Cardiac muscle cell (in vitro differentiated cells and primary cell): ENCODE measurements at places on chromosomes 6 and 20. TPM values are rescaled to one million over a fixed set of nuclear protein-coding genes. Genes with fewer than 3 reads are reported as not detected.

PCSK2 gene
- total RNA-seq = 0.12 and 0.18 TPM in 2 replicates

AKAP12 gene
- total RNA-seq = 44.4 and 84.9 TPM in 2 replicates

LSM14B gene
- total RNA-seq = 63.3 and 71.8 TPM in 2 replicates

ADGRF5 gene
- 0.12 TPM in 1 of 2 replicates, not detected in the other for total RNA-seq

BMP6 gene
- 0.74 TPM in 1 of 2 replicates, not detected in the other for total RNA-seq

CCND3 gene
- 20.0 and 21.1 TPM in 2 replicates for total RNA-seq

MPC1 gene
- total RNA-seq = 28.5 and 52.8 TPM in 2 replicates

PROKR2 gene
- not detected in 2 replicates for total RNA-seq

GJA1 gene
- total RNA-seq = 6.5 and 6.8 TPM in 2 replicates

- no peak overlapping the region for H3K4me3 ChIP-seq
- no peaks in the 10 kb centered on the region for H3K36me3 ChIP-seq
- H3K27me3 ChIP-seq = no peaks in the 10 kb centered on the region
- peaks cover 6% of the 10 kb centered on the region for H3K4me1 ChIP-seq
- no peak overlapping the region for H3K27ac ChIP-seq
Observed at GRCh38 chr6:121886223-121886830, 450.9 kb downstream of the GJA1 start.

GRCh38 chr6:113488812-113489685 lies 368.1 kb upstream of the MARCKS start:
- no peaks in the 10 kb centered on the region for H3K36me3 ChIP-seq
- H3K4me1 ChIP-seq = no peaks in the 10 kb centered on the region
- no peak overlapping the region for H3K4me3 ChIP-seq
- H3K27ac ChIP-seq = no peak overlapping the region

DNA sequence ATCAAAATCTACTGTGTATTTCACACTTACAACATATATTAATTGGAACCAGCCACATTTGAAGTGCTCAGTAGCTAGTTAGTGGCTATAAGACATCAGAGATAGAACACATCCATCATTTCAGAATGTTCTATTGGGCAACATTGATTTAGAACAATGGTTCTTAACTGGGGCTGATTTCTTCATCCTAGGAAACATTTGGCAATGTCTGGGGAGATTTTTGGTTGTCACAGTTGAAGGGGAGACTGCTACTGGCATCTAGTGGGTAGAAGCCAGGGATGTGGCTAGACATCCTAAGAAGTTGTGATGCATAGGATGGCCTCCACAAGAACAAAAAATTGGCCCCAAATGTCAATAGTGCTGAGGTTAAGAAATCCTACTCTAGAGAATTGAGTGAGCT lies 132.5 kb downstream of the OLIG3 start:
- no peak overlapping the region for H3K27ac ChIP-seq
- no peaks in the 10 kb centered on the region for H3K27me3 ChIP-seq
- H3K4me3 ChIP-seq = no peak overlapping the region

DNA sequence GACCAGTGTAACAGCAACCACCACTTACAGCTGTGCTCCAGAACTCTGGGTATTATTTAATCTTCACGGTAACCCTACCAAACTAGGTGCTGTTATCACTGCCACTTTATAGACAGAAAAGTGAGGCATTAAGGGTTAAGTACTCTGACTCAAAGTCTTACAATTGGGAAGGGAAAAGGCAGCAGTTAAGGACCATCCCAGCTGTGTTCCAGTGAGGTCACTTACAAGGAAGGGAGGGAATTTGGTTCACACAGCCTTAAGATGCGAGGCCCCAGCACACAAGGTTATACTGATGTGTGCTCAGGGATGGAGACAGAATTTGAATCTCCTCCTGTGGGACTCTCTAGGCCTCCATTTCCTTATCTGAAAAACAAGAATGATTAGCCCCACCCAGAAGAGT lies 46.7 kb downstream of the TRERF1 start:
- no peak overlapping the region for H3K4me3 ChIP-seq
- no peaks in the 10 kb centered on the region for H3K36me3 ChIP-seq
- DNase-seq = no peak
- H3K27me3 ChIP-seq = no peaks in the 10 kb centered on the region

- no peak for DNase-seq
- H3K27me3 ChIP-seq = no peaks in the 10 kb centered on the region
- no peak overlapping the region for H3K4me3 ChIP-seq
Observed at GRCh38 chr6:105839266-105839665, 246.9 kb upstream of the PRDM1 start.

DNA sequence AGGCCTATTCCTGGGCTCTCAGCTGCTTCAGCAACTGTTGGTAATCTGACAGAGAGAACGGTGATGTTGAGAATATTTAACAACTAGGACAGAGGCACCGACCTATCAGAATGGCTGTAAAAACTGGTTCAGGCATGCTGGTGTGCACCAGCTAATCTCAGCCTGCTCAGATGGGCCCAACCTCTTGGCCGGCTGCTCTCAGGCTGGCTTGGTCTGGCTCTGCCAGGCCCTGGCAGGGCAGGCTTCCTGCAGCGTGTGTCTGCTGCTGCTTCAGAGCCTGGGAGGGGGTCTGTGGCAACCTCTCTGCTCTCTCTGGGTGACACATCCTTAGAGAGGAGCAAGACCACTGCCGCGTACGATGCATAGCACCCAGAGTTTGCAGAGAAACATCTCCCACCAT lies 4.8 kb downstream of the SLC2A12 start:
- no peak overlapping the region for H3K27ac ChIP-seq
- H3K27me3 ChIP-seq = no peaks in the 10 kb centered on the region
- no peak overlapping the region for H3K4me3 ChIP-seq
- no peaks in the 10 kb centered on the region for H3K36me3 ChIP-seq
- peaks cover under 1% of the 10 kb centered on the region for H3K4me1 ChIP-seq
